ENCODE measurements at places on chromosomes 5 and 9.

DNA sequence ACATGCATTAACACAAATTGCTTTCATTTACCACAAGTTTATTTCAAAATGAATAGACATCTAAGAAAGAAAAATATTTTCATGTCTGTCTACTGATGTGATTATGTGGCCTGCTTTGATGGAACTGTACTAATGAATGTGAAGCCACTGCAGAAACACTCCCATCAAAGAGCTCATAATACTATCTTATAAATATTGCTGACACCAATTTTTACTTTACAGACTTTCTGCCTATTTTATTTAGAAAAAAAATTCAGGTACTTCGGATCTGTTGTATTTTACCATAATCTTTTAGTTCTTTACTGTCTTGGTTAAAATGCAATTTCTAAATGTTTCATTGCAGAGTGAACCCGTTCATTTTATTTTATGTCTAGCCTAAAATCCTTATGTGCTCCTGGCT is 281.9 kb downstream of the ICE1 start:
- DNase-seq = no peak

DNA sequence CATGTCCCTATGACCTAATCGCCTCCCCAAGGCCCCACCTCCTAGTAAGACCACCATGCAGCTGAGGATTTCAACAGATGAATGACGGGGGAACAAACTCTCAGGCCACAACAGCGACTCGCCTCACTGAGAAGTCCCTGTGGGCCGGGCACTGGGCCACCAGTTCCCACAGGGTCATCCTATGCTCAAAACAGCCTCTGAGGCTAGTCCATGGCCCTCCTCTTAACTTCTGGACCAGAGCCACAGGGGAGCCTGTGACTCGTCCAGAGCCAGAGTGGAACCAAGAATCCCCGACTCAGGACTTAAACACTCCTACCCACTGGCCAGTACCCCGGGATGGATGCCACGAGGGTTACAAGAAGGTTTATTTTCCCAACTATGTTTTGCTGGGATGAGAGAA is 12.3 kb downstream of the GFPT2 start:
- DNase-seq = no peak

- no peak for DNase-seq
Observed at GRCh38 chr9:108863891-108864290, 1.8 kb downstream of the ACTL7A start.

DNA sequence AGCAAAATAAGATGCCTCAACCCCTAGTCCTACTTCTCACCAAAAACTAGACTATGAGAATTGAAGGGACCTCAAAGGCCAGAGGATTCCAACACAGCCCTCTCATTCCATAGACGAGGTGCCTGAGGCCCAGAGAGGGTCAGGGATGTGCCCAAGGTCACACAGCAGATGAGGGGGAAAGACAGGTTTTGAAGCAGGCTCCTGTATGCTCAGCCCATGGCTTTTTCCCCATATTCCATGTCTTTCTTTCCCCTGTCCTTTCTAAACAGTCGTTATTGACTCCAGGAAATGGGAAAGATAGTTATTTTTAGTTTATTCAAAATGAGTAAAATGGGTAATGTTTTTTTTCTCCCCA is 61.2 kb upstream of the COL15A1 start:
- DNase-seq = no peak

DNA sequence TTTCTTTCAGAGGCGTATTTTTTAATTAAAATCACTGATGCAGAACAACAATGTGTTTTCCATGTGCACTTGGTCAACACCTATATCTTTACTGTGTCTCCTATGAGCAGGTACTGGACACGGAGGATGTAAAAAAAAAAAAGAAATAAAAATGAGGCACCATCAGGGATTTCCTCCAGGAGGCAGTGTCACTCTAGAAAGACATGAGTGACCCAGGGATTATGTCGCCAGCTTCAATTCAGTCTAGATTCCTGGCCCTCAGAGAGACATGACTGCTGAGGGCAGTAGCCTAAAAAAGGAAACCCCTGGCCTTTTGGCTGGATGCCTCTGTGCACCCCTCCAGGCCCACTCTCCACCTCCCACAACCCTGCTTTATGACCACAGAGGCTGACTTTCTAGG is 18.3 kb upstream of the IL33 start:
- no peak for DNase-seq

- no peak for DNase-seq
Observed at GRCh38 chr9:17625644-17626388, 47.0 kb downstream of the SH3GL2 start.

DNA sequence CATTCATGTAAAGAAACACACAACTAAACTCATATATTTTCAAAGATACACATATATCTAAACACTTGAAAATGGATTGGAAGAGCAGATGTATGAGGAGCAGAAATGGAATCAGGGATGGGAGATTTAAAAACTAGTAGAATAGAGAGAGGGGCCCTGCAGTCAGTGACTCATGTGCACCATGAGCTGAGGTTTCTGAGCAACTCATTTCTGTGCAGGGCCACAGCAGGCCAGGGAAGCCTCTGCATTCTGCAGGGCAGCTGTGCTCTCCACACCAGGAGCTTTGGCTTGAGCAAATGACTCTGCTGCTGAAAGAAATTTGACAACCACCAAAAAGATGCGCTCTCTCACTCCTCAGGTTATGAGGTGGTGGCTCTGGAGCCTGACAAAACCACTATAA is 27.1 kb downstream of the LHX6 start:
- no peak for DNase-seq

- DNase-seq = no peak
Observed at GRCh38 chr5:143044265-143044664, 274.1 kb downstream of the ARHGAP26 start.

GRCh38 chr9:73183917-73184861 is 32.5 kb downstream of the ANXA1 start:
- DNase-seq = peak; percentile 59

GRCh38 chr5:137602721-137603273 is 103.7 kb upstream of the SPOCK1 start:
- no peak for DNase-seq

DNA sequence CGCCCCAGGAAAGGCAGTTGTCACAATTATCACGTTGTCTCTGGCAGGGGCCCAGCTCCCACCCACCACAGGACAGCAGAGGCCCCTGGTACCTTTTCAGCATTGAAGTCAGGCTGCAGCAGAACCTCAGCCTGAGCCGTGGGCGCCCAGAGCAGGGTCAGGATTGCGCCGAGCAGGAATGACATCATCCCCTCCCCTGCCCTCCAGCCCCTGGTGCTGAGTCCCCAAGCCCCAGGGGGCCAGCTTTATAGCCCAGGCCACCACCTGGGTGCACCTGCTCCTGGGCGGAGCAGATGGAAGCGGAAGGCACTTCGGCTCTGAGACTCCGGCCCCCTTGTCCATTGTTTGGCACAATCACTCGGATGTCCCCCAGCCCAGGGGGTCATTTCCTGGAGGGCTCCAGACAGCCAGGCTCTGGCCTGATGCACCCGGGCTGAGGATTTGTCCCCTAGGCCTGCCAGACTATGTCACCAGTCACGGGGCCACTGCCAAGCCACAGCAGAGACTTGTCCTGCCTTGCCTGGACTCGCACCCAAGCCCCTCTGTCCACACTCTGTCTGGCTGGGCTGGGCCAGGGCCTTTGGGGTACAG is at the start of gene LCN15:
Gene LCN15 (minus strand): TSS at position 218 of the 591 bp plus-strand sequence. CDS start 30 bp downstream, at position 188.
- DNase-seq = no peak

GRCh38 chr5:125375143-125375542 is 628.7 kb upstream of the ZNF608 start:
- no peak for DNase-seq

DNA sequence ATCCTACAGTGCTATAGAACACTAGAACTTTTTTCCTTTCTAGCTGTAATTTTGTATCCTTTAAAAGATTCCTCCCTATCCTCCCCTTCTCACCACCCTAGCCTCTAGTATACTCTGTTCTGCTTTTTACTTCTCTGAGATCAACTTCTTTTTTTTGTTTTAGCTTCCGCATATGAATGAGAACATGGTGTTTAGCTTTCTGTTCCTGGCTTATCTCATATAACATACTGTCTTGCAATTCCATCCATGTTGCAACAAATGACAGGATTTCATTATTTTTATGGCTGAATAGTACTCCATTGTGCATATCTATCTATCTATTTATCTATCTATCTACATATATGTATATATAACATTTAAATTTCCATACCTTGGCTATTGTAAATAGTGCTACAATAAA is 126.0 kb upstream of the MAN2A1 start:
- no peak for DNase-seq

- DNase-seq = no peak
Observed at GRCh38 chr5:33423018-33423630, 17.6 kb upstream of the TARS1 start.

- no peak for DNase-seq
Observed at GRCh38 chr9:121713400-121714070, 62.1 kb downstream of the DAB2IP start.

DNA sequence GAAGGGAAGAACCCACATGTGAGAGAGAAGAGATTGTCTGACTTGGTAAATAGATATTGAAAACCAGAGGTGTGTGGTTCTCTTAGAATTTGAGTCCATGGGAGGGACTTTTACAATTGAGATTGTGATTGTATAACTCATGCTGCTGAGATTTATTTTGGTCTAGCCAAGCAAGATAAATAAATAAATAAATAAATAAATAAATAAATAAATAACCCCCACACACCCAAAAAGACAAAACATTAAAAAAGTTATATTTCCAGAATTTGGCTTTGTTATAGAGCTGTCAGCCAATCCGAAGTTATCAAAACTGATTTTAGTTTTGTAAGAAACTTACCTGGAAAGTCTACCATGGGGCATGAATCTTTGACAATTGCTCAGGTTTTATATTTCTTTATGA is 416.6 kb downstream of the ZSWIM6 start:
- no peak for DNase-seq

DNA sequence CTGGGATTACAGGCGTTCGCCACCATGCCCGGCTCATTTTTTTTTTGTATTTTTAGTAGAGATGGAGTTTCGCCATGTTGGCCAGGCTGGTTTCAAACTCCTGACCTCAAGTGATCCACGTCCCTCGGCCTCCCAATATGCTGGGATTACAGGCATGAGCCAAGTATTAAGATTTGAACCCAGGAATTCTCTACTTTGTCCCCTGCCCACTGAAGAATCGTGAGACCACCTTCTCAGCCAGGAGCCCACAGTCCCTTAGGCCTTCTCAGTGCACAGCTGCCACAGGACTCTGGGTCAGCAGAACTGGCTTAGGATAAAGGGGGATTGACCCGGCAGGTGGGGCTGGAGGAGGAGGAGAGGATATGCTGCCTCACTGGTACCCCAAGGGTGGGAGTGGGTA is 13.4 kb downstream of the OLFML2A start:
- DNase-seq = no peak

DNA sequence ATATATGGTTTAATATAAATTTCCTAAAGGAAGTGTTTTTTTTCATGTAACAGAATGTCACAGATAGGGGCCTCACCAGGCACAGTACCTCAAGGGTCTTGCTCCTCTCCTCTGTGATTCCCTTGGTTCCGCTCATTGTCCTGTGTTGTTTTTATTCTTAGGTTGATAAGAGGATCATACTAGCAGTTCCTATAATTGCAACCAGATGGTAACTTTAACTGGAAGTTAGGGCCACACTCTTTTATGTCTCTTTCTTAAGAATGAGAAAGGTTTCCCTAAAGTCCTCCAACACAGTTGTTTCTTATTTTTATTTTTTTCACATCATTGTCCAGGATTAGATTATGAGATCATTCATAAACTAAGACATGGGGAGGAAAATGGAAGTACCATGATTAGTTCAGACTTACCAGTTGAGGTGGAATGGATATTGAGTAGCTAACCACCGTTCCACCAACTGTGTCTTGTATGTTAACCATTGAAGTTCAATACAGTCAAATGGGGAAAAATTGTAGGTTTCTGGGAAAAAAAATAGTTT is 41.1 kb downstream of the FAM174A start:
- DNase-seq = no peak

- DNase-seq = no peak
Observed at GRCh38 chr9:15156241-15156640, 150.8 kb downstream of the TTC39B start.

DNA sequence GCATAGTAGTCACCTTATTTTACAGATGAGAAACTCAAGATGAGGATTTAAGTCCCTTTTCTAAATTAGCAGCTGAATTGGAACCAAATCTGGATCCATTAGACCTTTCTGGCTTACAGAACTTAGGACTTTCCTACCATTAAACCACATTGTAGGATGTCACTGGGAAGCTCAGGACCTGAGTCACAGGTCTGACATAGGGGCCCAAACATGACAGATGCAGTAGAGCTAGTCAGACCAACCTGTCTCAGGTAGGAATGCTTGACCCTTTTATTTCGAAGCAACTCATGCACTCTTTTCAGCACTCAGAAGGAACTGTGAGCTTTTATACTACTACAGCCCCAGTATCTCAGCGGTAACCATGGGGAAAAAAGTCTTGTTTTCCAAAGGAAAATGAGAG is 2.6 kb downstream of the RAB24 start:
- no peak for DNase-seq

- no peak for DNase-seq
Observed at GRCh38 chr5:156800929-156801328, 49.2 kb upstream of the PPP1R2B start.

DNA sequence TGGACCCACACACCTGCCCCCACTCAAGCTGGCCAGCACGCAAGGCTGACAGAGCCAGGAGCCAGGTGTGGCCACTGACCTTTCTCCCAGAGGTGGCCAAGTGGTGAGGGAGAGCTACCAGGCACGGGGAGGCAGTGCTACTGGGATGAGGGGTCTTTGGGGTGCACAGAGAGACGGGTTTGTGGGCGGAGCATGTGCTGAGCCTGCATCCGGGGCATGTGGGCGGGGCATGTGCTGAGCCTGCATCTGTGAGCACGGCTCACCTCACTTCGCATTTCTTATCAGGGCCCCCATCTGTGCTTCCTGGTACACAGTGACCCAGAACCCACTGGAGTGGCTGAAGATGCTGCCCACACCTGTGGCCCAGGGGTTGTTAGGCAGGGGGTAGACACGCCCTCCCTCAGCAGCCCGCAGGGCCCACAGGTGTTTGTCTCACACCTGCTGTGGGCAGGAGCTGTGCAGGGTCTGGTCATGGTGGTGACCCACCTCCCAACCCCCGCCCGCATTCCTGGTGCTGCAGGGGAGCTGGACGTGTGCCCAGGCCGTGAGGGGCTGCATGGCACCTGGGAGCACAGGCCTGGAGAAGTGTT is 21.5 kb downstream of the CCDC187 start:
- DNase-seq = no peak
